Keratinocyte (primary cell): ENCODE measurements at places on chromosomes 7 and 10. TPM values are rescaled to one million over a fixed set of nuclear protein-coding genes. Genes with fewer than 3 reads are reported as not detected.

DNA sequence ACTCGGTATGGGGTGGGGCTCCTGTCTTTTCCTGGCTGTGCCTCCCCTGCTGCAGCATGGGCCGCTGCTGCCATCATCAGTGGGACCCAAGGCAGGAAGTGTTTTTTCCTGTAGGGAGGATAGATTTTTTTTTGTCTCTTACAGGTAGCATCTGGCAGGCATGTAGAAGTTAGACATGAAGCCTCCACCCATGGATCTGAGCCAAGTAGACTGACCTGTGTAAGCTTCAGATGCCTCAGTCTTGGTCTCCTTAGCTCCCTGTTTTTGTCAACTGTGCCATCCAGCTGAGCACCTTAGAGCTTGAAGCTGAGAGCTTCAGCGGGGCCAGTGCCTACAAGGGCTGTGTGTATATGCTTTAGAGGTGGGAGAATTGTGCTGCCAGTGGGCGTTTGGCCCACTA is 93.5 kb downstream of the AUTS2 start:
- DNase-seq = no peak

DNA sequence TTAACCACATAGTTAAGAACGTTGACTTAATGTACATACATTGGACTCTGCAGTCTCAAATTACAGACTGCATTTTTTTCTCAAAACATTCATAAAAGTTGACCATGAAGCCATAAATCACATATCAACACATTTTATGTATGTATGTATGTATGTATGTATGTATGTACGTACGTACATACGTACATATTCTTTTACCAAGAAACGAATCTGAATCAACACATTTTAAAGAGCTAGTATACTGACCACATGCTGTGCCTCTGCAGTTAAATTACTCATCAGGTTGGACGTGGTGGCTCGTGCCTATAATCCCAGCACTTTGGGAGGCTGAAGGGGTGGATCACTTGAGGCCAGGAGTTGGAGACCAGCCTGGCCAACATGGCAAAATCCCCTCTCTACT is 105.8 kb downstream of the GPR158 start:
- no peak for DNase-seq

DNA sequence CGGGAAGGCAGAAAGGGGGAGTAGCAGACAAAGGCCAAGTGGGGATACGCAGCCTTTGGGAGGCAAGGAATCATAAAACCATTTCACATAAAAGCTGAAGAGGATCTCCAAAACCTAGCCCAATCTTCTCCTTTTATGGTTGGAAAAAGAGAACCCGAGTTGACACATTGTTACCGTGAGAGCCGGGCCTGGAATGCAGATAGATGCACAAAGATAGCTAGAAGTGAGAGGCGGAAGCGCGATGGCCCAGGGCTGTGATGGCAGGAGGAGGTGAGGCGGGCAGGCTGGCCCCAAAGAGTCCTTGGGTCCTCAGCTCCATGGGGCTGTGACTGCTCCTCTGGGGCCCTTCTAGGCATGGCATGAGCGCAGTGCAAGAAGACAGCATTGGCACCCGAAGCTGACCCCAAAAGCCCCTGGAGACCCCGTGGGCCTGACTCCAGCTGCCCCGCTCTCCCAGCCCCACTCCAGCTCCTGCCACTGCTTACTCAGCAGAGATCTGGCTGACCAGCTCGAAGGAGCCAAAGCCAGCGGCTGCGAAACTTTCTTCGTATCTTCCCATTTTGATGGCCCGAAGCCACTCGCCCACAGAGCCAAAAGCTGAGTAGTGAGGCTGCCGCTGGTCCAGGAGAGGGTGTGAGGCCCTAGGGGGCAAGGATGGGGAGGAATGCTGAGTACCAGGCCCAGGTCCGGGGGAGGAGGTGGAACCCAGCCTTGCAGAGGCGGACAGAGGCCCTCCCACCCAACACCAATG is 22.5 kb downstream of the EPHB4 start:
- no peak for DNase-seq

DNA sequence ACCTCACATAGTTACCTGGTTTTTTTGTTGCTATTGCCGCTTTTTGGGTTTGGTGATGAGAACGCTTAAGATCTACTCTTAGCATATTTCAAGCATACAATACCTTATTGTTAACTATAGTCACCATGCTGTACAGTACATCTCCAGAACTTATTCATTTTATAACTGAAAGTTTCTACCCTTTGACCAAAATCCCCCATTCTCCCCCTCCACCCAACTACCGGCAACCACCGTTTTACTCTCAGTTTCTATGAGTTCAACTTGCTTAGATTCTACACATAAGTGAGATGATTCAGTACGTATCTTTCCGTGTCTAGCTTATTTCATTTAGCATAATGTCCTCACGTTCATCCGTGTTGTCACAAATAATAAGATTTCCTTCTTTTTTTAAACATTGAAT is 86.7 kb upstream of the IL6 start:
- no peak for DNase-seq

- DNase-seq = no peak
Measured at GRCh38 chr10:21506351-21506750, 19.1 kb downstream of the SKIDA1 start.

DNA sequence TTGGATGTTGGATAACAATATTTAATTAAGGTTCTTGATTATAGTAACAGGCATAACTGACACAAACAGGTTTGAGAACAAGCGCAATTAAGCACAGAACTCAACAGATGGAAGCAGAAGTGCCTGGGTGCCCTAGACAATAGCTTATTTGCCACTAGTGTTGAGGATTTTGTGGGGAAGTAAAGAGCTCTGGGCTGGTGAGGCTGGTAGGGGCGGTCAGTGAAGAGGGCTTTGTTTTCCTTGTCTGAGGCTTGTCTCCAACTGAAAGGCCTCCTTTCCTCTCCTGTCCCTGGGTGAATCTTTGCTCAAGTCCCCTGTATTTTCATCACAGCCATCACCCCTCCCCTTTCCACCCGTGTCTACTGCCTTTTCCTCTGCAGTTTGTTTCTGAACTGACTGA is 104.6 kb downstream of the KAT6B start:
- no peak for DNase-seq

GRCh38 chr7:98187138-98187502 is 24.1 kb upstream of the BHLHA15 start:
- DNase-seq = no peak

DNA sequence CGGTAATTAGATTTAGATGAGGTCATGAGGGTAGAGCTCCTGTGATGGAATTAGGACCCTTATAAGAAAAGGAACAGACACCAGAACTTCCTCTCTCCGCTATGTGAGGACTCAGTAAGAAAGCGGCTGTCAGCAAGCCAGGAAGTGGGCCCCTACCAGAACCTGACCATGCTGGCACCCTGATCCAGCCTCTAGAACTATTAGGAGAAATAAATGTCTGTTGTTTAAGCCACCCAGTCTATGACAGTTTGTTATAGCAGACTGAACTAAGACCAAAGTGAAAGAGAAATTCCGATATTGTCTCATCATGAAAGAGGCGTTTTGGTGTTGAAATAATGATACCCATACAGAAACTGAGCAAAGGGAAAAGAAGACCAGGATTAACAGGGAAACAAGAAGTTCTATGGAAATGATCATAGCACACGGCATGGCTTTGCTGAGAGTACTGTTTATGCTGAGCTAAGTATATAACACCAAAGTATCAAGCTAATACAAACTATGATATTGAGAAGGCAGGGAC is 9.2 kb downstream of the CLEC2L start:
- DNase-seq = no peak

DNA sequence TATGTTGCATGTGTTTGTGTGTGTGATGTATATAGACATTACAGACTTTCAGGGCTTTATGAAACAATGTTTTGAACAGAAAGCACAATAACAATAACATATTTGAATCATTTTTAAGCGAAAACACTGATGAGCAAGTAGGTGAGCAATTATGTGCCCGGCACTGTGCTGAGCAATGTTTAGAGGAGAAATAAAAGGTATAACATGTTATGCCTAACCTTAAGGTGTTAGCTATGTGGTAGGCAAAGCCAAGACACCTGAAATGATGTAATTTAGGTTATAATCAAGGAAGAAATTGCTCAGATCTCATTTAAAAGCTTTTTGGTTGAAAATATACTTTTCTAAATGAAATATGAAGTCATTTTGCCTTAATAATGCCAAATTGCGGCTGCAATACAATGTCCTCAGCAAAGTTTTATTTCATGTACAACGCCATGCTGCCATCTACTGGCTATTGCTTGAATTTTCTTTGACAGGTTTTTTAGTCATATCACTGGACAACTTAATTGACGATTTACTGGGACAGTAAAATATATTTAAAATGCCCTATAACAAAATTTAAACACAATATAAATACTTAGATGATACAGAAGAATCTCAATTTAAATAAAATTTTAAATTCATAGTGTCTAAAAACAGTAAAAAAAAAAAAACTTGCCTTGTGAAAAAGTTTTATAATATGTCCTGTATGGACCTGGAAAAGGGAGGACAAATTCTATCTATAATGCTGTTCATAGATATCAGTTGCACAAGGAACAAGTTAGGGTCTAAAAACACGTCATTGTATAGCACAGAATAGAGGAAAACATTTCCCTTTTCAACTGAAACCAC is 131.1 kb upstream of the CDK1 start:
- DNase-seq = no peak

- no peak for DNase-seq
Measured at GRCh38 chr7:46774515-46774914, 807.4 kb downstream of the TNS3 start.

DNA sequence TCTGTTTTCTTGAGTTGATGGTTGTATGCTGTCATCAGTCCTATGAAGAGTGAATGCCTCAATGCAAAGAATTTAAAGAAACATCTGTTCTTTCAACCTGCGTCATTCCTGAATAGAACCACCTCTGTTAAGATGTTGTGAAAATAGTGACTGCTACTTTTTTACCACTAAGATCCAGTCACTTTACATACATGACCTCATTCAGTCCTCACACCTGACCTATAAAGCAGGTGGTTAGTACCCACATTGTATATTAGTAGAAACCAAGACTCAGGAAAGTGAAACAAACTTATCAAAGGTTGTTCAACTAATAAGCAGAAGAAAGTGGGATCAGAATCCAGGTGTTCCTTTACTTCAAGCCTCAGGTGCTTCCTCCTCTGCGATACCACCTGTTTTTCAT is 64.8 kb downstream of the ITGB8 start:
- DNase-seq = no peak

DNA sequence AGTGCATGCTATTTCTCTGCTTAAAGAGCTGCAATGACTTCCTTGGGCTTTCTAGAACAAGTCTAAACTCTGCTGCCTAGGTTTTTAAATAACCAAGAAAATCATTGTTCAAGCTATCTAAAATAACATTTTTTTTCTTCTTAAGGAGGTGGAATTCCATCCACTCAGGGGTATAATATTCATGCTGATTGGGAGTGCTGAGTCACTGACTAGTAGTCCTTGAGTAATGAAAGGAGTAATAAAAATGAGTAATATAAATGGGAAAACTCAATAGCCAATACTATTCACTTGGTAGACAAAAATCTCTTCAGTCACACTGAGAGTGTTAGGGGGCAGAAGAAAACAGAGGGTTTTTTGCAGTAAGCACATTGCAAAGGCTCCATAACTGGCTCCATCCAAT is 72.0 kb downstream of the GFRA1 start:
- DNase-seq = no peak

GRCh38 chr7:37395618-37396259 is 52.9 kb downstream of the ELMO1 start:
- DNase-seq = no peak

DNA sequence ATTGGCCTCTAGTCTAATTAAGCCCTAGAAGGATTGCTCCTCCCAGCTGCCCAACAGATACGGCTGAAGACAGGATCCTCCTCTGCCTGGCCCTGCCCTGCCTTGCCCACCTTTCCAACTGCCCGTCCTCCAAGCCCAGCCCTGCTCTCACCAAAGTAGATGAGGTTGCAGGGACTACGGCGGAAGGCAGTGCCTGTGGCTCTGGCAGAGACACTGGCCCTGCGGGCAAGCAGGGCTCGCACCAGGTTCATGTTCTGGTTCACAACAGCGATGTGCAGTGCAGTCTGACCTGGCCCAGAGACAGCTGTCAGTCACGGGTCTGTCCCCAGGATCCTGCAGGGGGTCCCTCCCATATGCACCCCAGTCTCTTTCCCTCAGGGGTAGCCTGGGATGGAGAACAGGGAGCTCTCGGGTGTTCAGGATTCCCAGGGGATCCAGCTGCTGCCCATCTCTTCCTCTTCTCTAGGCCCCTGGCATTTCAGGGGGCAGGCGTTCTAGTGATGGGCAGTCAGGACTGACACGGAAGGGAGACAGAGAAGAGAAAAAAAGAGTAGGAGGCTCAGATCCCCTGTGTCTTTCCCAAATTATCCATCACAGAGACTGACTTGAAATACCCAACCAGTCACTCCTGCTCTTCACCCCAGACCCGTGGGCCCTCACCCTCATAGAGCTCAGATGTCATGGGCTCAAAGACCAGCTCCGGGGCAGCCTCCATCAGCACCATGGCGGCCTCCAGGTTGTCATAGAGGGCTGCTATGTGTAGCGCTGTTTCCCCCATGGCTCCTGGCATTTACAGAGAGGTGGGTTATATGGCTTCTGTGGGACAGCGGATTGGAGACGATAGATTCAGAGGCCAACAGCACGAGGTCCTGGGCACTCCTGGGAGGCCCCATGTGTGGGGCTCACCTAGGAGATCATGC is 8.3 kb downstream of the TRPV6 start:
- no peak for DNase-seq

DNA sequence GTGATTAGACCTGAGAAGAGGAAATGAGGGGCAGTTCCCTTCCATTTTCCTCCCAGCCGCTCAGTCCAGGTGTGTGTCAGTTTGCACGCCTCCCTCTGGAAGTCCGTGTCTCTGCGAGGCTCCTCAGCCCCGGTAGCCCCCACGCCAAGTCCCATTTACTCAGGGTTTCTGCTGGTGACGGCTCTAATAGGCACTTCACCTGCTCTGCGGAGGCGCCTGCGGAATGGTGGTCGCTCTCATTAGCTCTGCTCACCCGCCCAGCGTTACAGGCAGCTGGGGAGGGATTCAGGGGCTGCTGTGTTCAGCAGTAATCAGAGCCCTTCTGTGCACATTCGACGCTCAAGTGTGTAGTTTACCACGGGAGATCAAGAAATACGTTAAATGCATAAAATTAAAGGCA is 179.9 kb downstream of the MGMT start:
- DNase-seq = no peak

DNA sequence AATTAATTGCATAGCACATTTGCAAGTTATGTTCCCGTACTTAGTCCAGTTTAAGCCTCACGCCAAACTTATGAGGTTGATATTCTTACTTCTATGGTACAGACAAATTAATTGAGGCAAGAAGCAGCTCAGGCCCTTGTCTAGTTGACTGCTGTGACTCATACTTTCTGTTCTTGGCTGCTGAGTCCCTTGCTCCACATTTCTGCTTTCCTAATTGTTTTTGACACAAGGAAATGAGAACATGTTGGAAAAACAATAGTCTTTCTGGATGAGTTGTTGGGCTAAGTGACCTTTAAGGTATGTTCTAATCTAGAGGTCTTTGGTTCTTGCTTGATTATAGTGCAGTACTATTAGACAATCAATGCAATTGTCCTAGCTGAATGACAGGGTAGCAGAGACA is 331.8 kb downstream of the NRG3 start:
- no peak for DNase-seq

- no peak for DNase-seq
Measured at GRCh38 chr10:27153845-27154193, 365 bp downstream of the YME1L1 start.

VGF gene
- polyA plus RNA-seq = 0.04 to 0.06 TPM in 2 of 3 replicates, not detected in the other

OR2A42 gene
- polyA plus RNA-seq = not detected in 3 replicates

PON1 gene
- not detected in 3 replicates for polyA plus RNA-seq

SLC18A3 gene
- polyA plus RNA-seq = not detected in 3 replicates

OPN1SW gene
- polyA plus RNA-seq = not detected in 3 replicates
